GM23338 (cell line): ENCODE measurements at places on chromosomes 6 and 20. TPM values are rescaled to one million over a fixed set of nuclear protein-coding genes. Genes with fewer than 3 reads are reported as not detected.

GRCh38 chr20:3590164-3590563 is 73.0 kb downstream of the GFRA4 start:
- no peak for DNase-seq

The TMC2 gene
- total RNA-seq, result 0.12 TPM in 1 of 2 replicates, not detected in the other

The PET117 gene
- 21.7 and 25.2 TPM in 2 replicates for total RNA-seq

GRCh38 chr6:134035823-134036296 is 16.6 kb downstream of the SLC2A12 start:
- DNase-seq, result no peak

DNA sequence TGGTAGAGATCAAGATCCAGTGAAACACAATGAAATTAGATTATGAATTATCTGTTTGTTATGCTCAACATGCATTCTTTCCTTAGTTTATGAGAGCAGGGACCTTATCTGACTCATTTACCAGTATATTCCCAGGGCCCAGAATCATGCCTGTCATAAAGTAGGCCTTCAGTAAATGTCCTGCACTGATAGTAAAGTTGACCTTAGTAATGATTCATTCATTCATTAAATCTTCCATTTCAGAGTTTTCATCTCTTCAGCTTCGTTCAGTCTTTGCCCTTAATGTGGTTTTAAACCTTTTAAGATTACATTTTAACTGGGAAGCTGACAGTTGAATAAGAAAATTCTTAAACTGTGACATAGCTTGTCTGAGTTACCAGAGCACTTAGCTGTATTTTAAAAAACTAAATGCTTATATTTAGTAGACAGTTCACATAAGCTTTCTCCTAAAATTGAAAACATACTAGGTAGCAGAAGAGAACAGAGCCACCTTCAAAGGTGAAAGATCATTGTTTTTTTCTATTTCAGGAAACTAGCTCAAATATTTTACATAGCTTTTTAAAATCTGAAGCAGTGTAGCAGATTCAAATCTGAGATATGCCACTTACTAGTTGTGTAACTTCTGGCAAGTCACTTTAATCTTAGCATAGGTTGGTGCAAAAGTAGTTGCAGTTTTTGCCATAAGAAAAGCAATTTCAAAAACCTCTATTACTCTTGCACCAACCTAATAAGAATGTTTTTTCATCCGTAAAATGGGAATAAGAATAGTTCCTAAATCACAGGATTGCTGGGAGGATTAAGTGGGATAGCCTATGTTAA is 41.4 kb downstream of the MCM8 start:
- no peak for DNase-seq

GRCh38 chr6:33633462-33634158 is 12.5 kb downstream of the ITPR3 start:
- peak; percentile 72 for DNase-seq

GRCh38 chr6:4677011-4677750 is 99.0 kb upstream of the CDYL start:
- DNase-seq, result no peak

GRCh38 chr6:25971187-25971821 is 8.7 kb downstream of the TRIM38 start:
- DNase-seq, result no peak

The SLPI gene
- not detected in 2 replicates for total RNA-seq

DNA sequence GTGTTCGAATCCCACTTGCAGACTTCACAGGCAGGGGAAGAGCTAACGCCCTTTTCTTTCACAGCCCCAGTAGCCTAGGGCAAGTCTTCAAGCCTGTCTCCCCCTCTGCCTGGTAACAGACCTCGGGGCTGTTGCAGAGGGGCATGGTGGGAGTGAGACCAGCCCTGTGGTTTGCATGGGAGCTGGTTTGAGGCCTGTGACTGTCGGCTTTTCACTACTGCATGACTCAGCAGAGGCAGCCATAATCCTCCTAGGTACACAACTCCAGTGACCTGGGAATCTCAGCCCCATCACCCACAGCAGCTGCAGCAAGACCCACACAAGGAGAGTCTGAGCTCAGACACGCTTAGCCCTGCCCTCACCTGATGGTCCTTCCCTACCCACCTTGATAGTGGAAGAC is 55.3 kb upstream of the POPDC3 start:
- no peak for DNase-seq

DNA sequence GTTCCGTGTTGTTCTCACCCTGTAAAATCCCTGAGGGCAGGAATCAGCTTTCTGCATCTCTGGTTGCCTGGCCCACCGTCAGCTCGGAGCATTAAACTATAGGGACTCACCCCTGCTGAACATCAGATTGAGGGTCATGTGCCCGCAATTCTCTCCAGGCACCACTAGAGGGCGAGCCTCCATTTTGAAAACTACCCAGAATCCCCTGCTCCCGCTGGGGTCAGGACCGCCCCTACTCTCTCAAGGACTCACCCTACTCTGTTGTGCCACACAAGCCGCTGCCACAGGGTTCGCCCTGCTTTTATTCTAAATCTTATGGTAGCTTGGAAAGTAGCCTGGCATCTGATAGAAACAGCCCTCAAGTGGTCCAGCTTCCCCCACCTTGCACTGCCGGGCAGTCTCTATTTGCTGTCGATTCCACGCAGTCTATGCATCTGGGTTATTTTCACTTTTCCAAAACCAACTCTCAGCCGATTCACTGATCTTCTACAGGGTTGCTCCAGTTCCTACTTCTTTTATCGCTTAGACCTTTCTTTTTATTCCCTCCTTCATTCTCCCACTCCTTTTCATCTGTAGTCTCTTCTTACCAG is 244.1 kb upstream of the QKI start:
- DNase-seq, result peak; percentile 51

The TNNC2 gene
- total RNA-seq, result 0.59 TPM in 1 of 2 replicates, not detected in the other
